ENCODE measurements at places on chromosomes 5 and 9.

DNA sequence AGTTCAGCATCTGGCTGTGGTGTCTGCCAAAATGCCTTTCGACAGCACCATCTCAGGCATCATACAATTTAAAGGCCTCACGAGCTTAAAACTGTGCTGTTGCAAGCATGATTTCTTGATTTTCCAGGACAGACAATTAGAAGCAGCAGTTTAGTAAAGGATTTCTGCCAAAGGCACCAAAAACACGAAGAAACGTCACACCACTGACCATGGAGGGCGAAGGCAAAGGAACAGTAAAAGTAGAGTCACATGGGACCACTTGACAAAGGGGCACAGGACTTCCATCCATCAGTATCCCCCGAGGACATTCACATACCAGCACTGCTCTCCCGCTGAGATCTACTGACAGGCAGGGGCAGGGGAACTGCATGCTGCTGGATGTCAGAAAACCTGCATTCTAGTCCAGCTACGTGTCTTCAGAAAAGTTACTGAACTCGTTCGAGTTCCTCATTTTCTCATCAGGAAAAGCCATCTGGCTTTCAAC, 70.4 kb upstream of the FBXW11 start:
- DNase-seq = no peak

- no peak for DNase-seq
These were observed 108.2 kb downstream of the HTR1A start for GRCh38 chr5:63854076-63854475.

GRCh38 chr5:99239826-99240360, 311.1 kb upstream of the CHD1 start:
- no peak for DNase-seq

DNA sequence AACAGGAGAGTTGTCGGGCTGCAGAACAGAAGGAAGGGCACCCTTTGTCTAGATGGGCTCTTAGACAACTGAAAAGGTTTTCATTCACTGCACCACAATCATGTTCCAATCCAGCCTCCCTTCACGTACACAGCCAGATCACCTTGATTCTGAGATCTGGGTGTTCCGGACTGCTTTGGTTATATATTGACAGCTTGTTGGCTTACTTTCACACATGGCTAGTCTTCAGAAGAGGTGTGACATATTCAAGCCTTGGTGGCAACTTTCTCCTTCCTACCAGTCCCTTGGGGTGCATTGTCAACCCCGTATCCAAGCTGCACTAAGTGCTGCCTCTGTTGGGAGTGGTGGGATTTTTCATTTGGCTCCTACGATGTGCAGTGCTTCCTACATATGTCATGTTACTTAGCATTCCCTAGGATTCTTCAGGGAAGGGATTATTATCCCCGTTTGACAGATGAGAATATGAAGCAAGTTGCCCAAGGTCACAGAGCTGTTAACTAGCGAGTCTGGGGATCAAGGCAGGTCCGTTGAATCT, 100.6 kb downstream of the LIFR start:
- no peak for DNase-seq

GRCh38 chr5:119745976-119746375, 116.6 kb downstream of the FAM170A start:
- DNase-seq = no peak

DNA sequence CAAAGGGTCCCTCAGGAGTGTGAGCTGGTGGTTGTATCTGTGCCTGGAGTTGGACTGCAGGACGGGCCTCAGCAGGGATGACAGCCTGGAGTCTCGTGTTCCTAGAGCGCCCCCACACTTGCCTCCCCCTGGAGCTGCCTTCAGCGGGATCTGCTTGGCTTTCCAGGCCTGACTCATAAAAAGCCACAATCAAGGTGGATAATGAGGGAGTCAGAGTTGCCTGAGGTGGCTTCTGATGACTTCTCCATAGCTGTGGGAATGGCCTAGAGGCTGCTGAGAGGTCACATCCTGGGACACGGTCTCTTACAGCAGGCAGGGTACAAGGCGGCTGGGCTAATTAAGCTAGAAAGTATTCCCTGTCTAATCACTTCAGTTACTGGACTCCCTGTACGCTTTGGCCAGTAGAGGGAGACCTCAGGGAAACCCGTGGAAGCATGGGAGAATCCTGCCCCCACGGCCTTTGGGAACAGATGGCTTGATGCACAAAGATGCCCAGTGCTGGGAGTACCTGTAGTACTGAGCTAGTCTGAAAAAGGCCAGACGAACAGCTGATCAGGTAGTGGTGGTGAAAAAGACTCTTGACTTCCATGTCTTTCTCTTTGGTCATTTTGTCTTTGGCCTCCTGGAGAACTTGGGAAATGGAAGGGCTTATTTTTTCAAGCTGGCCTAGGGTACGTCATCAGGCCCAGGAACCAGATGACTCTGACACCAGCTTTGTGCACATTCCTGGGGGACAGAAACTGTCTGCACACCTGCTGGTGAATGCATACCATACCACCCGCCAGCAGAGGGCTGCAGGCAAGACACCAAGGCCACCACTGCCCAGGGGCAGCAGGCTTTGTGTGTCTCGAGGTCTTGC, 16.1 kb upstream of the FRRS1L start:
- no peak for DNase-seq

Data from thoracic aorta (tissue), 2 donors.